D341Med (cell line): ENCODE measurements at places on chromosomes 13 and 19.

DNA sequence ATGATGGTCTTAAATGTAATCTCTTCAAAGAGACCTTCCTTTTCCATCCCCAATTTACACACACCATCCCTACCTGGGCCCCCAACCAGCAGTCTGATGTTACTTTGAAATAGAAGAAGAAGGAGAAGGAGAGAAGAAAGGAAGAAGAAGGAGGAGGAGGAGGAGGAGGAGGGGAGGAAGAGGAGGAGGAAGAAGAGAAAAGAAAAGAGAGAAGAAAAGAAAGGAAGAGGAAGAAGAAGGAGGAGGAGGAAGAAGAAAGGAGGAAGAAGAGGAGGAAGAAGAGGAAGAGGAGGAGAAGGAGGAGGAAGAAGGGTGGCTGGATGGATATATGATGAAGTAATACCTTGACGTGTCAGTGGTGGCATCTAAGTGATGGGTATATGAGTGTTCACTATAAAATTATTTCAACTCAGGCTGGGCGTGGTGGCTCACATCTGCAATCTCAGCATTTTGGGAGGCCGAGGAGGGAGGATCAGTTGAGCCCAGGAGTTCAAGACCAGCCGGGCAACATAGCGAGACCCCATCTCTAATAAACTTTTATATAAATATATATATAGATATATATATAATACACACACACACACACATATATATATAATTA lies 3.7 kb upstream of the LRFN1 start:
- DNase-seq, result no peak

GRCh38 chr19:2016041-2016807 lies 710 bp upstream of the BTBD2 start:
- DNase-seq, result peak; percentile 79

- no peak for DNase-seq
These were observed 5.4 kb upstream of the MTRF1 start for GRCh38 chr13:41268764-41269163.

DNA sequence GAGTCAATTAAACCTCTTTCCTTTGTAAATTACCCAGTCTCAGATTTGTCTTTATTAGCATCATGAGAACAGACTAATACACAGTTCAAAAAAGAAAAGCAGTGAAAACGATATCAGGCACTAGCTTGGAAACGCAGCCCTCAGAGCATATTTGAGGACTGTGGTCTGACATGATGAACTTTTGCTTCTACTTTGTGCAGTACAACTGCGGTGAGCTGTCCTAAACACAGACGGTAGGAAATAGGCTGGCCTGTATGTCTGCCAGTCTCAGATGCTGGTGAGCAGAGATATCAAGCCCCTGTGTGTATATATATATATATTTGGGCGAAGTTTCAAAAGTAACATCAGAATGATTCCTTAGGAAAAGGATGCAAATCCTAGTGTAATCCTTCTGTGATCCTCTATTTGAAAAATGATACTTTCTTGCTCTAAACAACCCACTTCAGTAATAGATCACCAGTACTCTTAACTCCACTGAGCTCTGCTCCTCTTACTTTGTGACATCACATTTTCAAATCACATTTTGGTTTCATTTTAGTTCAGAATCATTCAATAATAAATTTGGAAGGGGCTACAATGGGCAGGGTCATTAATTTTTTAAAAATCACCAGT lies 74.4 kb downstream of the TNFRSF19 start:
- DNase-seq, result no peak

DNA sequence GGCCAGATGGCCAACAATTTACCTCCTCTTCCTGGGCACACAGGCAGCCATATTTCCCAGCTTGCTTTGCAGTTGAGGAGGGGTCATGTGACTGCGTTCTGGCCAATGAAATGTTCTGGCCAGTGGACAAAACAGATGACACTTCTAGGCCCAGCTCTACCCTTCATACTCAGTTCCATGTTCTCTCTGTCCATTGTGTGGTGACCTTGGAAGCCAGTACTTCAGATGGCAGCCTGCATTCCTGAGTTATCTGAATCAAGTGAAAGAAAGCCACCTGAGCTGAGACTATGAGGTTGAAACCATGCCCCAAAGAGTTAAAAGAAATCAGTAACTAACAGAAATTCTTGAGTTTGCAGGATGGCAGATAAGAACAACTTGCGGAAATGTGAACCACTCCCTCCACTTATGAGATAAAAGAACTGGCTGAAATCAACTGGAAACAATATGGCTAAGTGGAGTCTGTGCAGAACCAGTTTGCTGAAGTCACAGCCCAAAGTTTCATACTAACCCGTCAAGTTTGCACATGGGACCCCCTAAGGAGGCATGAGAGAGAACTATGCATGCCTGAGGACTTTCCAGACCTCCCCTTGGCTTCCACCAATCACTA lies 8.1 kb downstream of the FAM187B start:
- DNase-seq, result no peak

DNA sequence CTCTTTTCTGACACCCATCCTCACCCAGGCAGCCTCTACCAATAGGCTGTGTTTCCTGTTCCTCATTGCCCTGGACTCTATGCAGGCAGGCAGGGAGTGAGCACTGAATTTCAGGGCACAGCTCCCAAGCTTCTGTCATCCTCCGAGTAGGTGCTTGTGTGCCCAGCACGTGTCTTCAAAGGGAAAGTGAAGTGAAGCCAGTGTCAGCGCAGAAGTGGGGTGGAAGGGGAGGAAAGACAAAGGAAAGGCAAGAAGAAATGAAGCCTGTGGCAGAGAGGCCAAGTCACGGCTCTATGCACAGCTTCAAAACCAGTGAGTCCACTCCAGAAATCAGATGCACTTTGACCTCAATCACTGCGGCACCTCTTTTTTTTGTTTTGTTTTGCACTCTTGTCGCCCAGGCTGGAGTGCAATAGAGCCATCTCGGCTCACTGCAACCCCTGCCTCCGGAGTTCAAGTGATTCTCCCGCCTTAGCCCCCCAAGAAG lies 16.9 kb downstream of the CEBPA start:
- DNase-seq, result no peak

DNA sequence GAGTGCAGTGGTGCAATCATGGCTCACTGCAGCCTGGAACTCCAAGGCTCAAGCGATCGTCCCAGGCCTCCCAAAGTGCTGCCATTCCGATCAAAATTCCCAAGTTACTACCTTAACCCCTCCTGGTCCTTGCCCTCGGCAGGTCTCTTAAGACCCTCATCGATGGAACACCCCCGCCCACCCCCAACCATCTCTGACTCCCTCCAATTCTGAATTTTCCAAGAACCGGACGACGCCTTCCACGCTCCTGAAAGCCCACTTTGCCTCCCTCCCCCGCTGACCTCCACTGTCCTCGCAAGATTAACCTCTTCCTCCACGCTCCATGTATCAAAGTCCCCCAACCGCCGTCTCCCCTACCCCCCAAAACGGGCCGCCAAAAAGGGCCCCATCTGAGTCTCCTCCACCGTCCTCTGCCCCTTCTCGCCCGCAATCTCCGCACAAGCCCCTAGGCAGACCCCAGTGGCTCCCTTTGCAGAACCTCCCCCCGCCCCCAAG lies 539 bp downstream of the DAPK3 start:
- DNase-seq, result no peak

DNA sequence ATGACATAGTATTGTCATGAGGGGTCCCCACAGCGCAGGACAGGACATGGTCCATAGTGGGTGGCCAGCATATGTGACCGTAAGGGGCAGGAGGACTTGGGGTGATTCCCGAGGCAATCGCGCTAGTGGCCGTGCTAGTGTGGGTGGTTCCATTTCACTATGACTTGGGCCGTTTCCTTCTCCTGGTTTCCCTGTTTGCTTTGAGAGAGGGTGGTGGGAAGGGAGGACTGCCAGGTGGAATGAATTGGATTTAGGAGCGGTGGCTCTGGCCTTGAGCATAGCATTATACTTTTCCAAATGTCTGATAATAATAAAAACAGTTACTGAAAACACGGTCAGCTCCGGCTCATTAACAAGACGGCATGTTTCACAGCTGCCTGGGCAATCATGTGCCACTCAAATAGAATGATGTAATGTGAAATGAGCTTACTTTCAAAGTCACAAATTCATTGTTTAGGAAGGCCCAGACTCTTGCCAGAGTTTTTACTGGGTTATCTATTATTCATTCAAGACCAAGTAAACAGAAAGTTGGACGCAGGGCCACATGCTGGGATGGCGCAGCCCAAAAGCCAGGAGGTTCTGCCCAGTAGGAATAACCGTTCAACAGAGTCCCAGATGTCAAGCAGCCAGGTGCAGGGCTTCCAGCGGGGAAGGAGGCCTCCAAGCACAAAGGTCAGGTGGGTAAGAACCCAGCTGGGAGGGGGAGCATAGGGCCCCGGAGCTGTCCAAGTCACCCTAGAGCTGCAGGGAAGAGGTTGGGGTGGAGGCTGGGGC lies 19.6 kb upstream of the SLC15A1 start:
- no peak for DNase-seq

DNA sequence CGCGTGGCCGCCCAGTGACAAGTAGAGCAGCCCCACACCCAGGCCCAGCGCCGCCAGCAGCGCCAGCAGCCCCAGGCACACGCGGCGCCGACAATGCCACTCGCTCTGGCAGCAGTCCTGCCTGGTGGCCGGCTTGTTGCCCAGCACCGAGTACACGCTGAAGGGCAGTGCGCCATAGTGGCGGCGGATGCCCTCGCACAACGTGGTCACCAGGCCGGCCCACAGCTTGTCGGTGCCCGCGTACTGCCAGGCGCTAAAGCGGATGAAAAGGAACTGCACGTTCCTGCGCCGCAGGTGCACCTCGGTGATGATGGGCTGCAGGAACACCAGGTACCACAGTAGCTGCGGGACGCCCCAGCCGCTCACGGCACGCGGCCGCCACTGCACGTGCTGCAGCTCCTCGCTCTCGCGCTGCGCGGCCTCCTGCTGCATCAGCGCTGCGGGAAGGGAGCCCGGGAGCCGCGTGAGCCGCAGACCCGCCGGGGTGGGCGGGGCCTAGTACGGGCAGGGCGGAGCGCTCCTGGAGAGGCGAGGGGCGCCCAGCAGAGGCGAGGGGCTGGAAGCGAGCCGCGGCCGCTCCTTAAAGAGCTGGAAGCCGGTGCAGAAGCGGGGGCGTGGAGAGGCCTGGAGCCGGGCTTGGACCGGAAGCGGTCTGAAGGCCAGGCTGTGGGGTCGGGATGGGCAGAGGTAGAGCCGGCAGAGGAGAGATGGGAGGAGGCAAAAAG lies 7.3 kb downstream of the NKPD1 start:
- no peak for DNase-seq

GRCh38 chr19:9796113-9796773 lies 22.6 kb downstream of the FBXL12 start:
- DNase-seq, result peak; percentile 62

DNA sequence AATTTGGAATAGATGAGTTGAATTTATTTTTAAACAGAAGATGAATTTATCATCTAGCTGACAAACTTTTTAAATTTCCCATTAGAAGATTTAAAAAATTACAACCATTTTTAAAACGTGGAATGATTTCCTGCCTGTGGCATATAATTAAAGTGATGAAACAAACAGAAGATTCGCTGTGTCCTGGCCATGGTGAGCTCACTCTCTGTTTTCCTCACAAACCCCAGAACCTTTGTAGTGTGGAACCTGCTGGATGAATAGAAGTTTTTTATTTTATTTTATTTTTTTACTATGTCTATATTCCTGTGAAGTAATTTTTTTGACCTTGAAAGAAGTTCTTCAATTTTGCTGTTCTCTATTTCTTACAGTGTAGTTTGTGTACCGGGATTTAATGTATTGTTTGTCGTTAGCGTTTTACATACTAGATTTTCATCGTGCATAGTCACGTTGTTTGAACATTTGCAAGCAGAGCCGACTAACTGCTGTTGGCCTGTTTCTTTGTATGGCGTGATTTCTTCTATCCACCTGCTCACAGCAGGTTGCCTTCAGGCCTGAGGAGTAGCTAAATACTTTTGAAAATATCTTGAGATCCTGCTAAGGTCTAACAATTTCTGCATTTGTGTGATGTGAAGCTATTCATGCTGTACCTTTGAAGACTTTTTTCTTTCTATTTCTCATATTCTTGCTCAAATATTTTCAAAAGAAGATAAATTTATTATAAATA lies 149.2 kb downstream of the GGACT start:
- no peak for DNase-seq

GRCh38 chr13:20373861-20374260 lies 141.7 kb upstream of the GJB6 start:
- no peak for DNase-seq

DNA sequence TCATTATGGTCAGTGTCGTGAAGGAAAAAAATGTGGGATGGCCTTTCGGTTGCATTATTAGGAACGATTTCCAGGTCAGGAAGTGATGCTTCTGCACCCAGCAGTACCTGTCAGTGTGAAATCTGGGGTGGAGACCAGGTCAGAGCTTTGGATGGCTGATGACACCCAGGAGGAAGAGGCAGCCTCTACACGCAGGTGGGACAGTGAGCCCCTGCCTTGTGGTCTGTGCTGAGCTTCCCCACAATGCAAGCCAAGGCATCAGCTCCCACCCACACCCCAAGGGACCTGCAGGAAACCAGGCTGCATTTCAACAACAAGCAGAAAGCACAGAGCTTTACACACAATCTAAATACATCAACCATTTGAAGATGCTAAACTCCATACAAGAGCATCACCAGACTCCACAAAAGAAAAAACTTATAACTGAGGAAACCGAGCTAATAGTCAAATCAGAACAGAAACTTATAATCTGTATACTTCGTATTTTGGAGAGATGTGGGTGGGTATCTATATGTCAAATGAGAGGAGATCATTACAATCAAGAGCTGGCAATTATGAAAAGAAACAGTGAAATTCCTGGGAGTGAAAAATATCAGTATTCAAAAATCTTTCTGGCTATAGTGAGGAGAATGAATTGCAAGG lies 130.1 kb downstream of the ZDHHC20 start:
- no peak for DNase-seq

GRCh38 chr13:26476111-26476781 lies 81.2 kb upstream of the WASF3 start:
- DNase-seq, result no peak

DNA sequence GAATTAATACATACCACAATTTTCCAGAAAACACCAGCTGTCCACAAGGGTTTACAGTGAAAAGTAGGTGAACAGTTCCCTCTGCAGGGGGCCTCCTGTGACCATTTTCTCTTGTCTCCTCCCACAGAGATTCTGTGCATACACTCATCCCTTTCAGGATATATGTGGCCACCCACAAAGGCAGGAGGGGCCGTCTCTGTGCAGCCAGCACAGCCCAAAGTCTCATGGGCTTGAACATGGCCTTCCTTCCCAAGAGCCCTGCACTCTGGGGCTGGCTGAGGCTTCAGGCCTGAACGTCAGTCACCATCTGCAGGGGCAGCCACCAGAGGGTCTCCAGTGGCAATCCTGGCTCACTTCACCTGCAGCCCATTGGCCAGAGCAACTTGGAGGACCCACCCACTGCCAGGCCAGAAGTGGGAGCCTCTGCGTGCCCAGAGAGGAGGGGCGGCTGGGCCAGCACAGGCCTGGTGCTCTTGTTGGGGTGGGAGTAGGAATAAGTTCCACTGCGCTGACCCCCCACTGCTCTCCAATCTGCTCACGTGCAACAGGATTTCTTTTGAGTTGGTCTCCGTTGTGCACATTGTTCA lies 25.1 kb downstream of the TMEM161A start:
- no peak for DNase-seq

- DNase-seq, result no peak
These were observed 244.4 kb upstream of the SLITRK1 start for GRCh38 chr13:84126671-84127171.

- DNase-seq, result no peak
These were observed 3.6 kb downstream of the TPT1 start for GRCh38 chr13:45337395-45337794.

GRCh38 chr19:49907745-49908446 lies 11.2 kb upstream of the IL4I1 start:
- DNase-seq, result no peak
